Mesenteric fat pad (tissue), 1 donor: ENCODE measurements at places on chromosomes 16 and 17. TPM values are rescaled to one million over a fixed set of nuclear protein-coding genes. Genes with fewer than 3 reads are reported as not detected.

DNA sequence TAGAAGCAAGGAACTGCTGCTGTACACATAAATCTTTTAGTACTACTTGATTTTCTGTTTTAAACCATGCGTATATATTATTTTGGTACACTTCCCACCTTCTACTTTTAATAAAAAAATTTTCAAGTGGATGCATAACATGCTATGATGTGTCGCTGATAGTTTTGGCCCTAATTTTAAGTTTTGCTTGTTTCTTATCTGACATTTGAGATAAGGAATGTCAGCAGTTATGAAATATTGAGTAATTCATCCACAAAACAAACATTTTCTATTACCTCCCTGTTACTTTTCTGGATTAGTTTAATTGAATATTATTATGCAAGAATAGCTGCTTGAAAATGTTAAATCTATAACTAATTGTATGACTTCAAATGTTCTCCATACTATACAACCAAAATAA, 35.8 kb downstream of the N4BP1 start:
- DNase-seq: no peak

DNA sequence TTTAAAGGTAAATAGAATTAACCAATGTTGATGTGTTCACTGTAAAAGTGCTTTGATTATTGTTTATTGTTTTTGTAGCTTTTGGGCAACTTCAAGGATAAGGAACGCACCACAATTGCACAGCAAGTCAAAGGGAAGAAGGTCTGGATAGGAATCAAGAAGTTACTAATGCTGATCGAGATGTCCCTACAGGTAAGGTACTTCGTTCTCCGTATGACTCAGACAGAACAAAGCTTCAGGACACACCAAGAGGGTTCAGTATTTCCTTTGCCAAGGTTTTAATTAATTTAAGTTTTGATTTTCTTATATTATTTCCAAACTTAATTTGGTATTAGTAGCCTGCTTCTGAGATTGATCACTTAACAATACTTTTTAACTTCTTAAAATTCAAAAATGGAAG, 67.1 kb downstream of the WNT3 start:
- no peak for DNase-seq

DNA sequence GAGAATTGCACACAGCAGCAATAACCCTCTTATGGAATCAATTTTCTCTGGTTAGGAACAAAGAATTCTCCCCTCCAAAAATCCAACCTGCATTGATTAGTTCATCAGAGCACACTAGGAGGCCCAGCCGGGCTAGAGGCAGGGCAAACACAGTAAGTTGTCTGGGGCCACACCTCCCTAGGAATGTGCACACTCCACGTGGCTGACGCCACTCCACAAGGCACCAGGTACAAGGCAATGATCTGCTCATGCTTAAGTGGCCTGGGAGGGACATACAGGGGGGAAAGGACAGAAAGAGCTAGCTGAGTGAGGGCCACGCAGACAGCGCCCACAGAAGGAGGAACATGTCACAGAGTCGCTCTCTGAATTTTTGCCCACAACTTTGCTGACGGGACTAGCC, 107.6 kb downstream of the SLC39A11 start:
- DNase-seq: no peak

DNA sequence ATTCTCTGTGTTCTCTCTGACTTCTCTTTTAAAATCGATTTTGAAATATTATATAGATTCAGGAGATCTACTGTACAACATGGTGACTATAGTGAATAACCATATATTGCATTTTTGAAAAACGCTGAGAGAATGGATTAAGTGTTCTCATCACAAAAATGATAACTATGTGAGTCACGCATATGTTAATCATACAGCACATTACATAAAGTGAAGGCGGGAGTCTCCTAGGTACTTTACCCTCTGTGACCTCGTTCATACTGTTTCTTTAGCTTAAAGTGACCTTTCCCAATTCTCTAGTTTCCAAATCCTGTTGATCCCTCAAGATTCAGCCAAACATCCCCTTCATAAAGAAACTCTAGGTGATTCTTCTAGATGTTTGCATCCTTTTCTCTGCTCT, 3.1 kb upstream of the KRTAP3-2 start:
- DNase-seq: no peak

GRCh38 chr16:1082952-1083675, 10.6 kb downstream of the SSTR5 start:
- DNase-seq: no peak

DNA sequence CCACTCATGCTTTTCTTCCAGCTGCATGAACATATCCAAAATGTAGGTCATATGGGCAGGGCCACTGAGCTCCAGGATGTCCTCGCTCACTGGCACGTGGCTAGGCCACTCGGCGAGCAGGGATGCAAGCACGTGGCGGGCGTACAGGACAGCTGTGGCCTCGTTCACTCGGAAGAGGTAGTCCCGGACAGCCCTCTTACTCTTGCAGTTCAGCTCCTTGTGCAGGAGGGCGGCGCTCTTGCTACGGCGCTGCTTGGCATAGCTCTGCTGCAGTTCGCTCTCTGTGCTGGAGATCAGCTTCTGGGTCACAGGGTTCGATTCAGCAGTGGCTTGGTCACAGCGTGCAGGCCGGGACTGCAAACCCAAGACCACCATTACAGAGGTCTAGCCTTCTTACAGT, 53.1 kb upstream of the ATP2A3 start:
- DNase-seq: no peak

The KCNG4 gene
- total RNA-seq: not detected

The HBM gene
- not detected for total RNA-seq

The ABI3 gene
- total RNA-seq: 12.5 TPM
